ENCODE measurements at places on chromosomes 1 and 21.

DNA sequence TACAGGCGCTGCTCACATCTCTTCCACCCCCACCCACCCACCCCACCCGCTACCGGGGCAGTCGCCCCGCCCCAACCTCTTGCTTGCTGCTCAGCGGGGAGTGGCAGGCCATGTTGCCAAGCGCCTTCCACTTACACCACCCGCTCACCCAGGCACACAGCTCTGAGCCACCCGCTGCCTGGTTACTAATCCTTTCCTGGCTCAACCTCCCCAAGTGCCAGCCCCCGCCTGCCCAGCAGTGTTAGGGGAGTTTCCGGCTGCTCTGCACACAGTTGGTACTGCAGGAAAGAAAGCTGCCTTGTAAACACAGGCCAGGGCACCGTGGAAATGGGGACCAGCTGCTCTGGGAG is 56.2 kb downstream of the LACTBL1 start:
- no peak for DNase-seq

- DNase-seq: no peak
Measured at GRCh38 chr1:193524021-193524420, 337.6 kb upstream of the B3GALT2 start.

DNA sequence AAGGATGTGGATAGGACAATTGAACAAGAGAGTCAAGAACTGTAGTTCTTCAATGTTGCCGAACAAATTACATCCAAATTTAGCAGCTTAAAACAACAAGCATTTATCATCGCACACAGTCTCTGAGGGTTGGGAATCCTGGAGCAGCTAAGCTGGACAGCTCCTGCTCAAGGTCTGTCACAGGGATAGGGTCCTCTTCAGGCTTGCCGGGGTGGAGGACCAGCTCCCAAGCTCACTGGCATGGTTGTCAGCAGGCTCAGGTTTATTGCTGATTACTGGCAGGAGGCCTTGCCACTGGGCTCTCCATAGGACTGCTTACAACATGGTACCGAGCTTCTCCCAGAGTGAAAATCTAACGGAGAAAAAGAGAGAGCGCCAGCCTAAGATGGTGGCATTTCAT is 22.1 kb upstream of the COX20 start:
- no peak for DNase-seq

DNA sequence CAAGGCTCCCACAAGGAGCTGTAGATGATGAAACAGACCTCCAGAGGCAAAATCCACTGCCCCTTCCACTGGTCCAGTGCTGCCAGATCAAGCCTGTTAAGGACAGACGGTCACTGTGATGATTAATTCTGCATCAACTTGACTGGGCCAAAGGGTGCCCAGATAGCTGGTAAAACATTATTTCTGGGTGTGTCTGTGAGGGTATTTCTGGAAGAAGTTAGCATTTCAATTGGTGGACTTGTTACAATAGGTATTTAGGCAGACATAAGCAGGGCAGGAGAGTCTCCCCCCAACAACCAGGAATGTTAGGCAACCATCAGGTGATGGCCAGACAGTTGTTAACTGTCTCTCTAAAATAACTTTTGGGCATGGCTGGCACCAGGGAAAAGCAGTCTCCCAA is 40.9 kb upstream of the GALNT2 start:
- DNase-seq: no peak

- no peak for DNase-seq
Measured at GRCh38 chr1:34822202-34822601, 29.4 kb downstream of the GJA4 start.

DNA sequence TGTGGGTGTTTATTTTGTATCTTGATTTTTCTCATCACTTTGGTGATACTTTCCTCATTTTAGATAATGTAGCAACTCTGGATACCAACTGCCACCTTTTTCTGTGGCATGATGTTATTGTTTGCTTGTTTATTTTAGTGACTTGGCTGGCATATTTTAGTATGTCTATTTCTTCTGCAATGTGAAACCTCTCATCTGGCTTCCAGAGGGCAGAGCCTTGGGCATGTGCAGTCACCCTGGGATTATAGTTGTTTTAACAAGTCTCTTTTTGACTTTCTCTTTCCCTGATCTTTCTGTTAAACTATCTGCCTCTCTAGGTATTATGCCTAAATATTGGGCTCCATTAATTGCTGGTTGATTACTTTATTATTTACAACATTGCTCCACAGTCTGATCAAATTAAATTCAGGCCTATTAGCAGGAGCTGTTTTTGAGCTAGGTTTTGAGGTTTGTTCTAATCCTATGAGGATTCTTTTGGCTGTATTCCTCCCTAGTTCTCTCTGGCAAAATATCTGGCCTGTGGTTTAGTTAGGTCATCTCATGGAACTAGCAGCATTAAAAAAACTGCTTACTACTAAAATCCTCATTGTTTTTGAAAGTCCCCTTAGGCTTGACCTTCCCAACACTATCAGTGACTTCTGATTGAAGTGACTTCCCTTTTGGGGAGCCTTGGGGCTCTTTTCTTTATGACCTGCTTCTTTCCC is 86.4 kb upstream of the FAM78B start:
- no peak for DNase-seq

DNA sequence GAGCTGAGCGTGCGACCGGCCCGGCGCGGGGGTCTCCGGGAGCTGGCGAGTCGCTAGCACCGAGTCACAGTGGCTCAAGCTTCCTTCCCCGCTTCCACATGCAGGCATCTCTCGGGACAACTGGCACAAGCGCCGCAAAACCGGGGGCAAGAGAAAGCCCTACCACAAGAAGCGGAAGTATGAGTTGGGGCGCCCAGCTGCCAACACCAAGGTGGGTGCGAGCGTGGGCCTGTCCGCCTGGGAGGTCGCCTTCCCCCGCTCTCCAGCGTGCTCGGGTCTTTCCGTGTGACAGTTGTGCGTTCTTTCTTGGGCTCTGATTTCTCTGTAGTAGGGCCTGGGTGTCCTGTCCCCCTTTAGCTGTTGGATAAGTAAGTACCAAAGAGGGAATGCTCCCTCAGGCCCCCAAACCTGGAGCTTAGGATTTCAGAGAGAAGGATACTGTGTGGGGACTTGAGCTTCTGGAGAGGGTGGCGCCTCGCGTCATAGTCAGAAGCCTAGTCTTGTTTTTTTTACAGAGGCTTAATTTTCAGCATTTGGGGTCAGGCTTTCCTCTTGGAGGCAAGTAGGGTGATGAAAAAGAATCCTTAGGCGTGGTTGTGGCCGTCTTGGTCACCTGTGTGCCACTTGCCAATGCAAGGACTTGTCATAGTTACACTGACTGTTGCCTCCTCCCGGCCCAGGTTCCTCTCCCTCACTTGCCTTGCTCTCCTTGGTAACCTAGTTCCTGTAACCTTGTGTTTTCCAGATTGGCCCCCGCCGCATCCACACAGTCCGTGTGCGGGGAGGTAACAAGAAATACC is 790 bp downstream of the RPS8 start:
- DNase-seq: peak; percentile 48

DNA sequence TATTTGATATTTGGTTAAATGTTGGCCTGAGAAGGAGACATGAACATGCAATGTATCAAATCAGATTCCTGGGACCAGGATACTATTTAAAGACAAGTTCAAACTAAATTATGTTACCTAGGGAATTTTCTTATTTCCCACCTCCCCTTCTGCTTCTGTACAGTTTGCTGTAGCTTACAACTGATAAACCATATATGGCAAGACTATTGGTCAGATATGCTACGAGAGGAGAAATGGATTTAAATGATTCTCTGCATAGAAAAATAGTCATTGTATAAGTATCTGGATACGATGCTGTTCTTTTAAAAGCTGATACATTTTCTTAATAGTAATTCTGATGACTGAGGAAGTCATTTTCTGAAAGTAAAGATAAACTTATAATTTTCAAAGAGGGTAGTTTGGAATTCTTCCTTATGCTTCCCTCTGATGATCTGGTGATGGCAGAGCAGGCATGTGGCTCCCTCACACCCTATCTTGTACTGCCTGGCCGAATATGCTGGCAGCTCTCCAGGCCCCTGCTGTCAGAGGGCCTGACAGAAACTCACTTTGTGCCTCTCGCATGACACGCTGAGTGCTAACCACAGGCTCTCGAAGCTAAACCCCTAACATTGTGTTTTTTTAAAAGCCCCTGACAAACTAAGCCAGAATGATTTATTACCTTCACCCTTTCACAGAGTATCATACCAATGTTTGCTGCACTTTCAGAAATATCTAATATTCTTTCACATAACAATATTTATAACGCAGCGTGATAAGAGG is 19.4 kb downstream of the RRP15 start:
- peak; percentile 89 for DNase-seq

DNA sequence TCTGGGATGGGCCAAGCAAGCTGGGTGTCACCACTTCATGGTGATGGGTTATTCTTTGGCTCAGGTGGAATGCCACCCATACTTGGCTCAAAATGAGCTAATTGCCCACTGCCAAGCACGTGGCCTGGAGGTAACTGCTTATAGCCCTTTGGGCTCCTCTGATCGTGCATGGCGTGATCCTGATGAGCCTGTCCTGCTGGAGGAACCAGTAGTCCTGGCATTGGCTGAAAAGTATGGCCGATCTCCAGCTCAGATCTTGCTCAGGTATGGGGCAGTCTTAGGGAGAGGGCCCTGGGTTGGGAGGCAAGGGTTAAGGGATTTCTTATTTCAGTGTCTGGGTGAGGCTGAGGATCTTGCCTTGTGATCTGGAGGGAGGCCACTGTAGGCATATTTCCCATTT is 15.4 kb upstream of the NASP start:
- no peak for DNase-seq

GRCh38 chr1:58773406-58773840 is 10.4 kb downstream of the JUN start:
- DNase-seq: no peak

Data from hematopoietic multipotent progenitor cell treated with erythropoietin and hydrocortisone succinate and interleukin-3 and kit ligand, for 17 days (in vitro differentiated cells).